Activated CD8-positive, alpha-beta T cell treated with anti-CD3 and anti-CD28 coated beads, Interleukin-2, amount 10 ng/mL, durations not matched to agents 7 days and 5 days (primary cell): ENCODE measurements at places on chromosomes 3 and 15.

- no peaks in the 10 kb centered on the region for H3K36me3 ChIP-seq
- H3K4me3 ChIP-seq: no peak overlapping the region
- no peak for DNase-seq
- no peak overlapping the region for H3K27ac ChIP-seq
- no peaks in the 10 kb centered on the region for H3K4me1 ChIP-seq
- peaks cover 4% of the 10 kb centered on the region for H3K27me3 ChIP-seq
Observed at GRCh38 chr15:38010395-38010794, 76.0 kb downstream of the TMCO5A start.

DNA sequence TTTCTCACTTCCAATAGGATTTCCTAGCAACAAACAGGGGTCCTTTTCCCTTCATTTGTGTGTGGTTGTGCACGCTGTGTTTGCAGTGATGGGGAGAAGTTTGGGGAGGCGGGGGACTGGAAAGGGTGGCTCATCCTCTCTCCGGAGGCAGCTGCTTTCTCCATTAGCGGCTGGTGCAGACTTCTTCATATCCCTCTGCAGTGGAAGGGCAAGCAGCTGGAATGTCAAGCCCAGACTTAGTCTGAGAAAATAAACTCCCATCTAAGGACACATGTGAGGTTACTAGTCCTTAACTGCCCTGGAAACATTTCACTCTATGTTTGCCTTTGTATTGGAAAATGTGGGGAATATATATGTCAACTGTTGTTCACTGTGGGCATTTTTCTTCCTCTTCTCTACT, 467.0 kb upstream of the RASGRP1 start:
- H3K4me3 ChIP-seq: no peak overlapping the region
- H3K36me3 ChIP-seq: no peaks in the 10 kb centered on the region
- peaks cover 7% of the 10 kb centered on the region for H3K27me3 ChIP-seq

- no peak overlapping the region for H3K27ac ChIP-seq
- H3K4me3 ChIP-seq: no peak overlapping the region
- no peak for DNase-seq
- H3K27me3 ChIP-seq: peaks cover 6% of the 10 kb centered on the region
Observed at GRCh38 chr3:98894791-98895576, 6.5 kb downstream of the DCBLD2 start.

DNA sequence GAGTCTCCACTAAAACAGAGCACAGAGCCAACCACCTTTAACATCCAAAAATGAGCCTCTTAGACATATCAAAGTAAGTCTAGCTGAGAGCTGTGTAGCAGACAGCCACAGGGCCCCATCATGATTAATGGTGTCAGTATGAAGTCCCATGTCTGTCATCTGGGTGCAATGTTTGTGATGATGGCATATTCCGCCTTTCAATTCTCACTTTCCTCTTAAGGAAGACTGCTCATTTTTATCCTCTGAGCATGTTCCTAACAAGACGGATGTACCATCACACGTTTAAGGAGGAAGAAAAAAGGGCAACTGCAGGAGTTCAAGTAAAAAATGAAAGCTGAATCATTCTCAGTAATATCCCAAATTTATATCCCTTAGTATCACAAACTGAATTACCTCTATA, 85.8 kb upstream of the KCNMB2 start:
- H3K27me3 ChIP-seq: peaks cover 4% of the 10 kb centered on the region
- no peak overlapping the region for H3K27ac ChIP-seq
- no peak overlapping the region for H3K4me3 ChIP-seq
- no peaks in the 10 kb centered on the region for H3K4me1 ChIP-seq
- DNase-seq: no peak

- no peak for DNase-seq
- H3K4me1 ChIP-seq: peaks cover 75% of the 10 kb centered on the region
- H3K4me3 ChIP-seq: peak overlapping the region; percentile 63
- H3K27me3 ChIP-seq: no peaks in the 10 kb centered on the region
- H3K27ac ChIP-seq: peak overlapping the region; percentile 84
- peaks cover 44% of the 10 kb centered on the region for H3K36me3 ChIP-seq
Observed at GRCh38 chr3:63933459-63933858, 21.3 kb upstream of the SCAANT1 start.

- H3K27me3 ChIP-seq: no peaks in the 10 kb centered on the region
- peaks cover 79% of the 10 kb centered on the region for H3K36me3 ChIP-seq
- peak overlapping the region; percentile 99 for H3K27ac ChIP-seq
- H3K4me1 ChIP-seq: peaks cover 97% of the 10 kb centered on the region
- peak; percentile 49 for DNase-seq
Observed at GRCh38 chr15:77019521-77020331, 24.8 kb downstream of the PSTPIP1 start.

GRCh38 chr15:85329561-85330422, 50.6 kb upstream of the AKAP13 start:
- H3K4me3 ChIP-seq: peak overlapping the region; percentile 81
- no peaks in the 10 kb centered on the region for H3K36me3 ChIP-seq
- no peaks in the 10 kb centered on the region for H3K27me3 ChIP-seq

GRCh38 chr3:18061737-18062656, 319.6 kb upstream of the TBC1D5 start:
- no peak for DNase-seq
- H3K4me1 ChIP-seq: no peaks in the 10 kb centered on the region
- no peak overlapping the region for H3K4me3 ChIP-seq
- H3K27me3 ChIP-seq: no peaks in the 10 kb centered on the region
- H3K36me3 ChIP-seq: no peaks in the 10 kb centered on the region

- H3K27me3 ChIP-seq: peaks cover 8% of the 10 kb centered on the region
- H3K36me3 ChIP-seq: no peaks in the 10 kb centered on the region
- H3K4me3 ChIP-seq: no peak overlapping the region
- no peak for DNase-seq
Observed at GRCh38 chr15:74258456-74259291, 22.5 kb downstream of the CCDC33 start.

GRCh38 chr3:85781806-85782205, 823.0 kb downstream of the CADM2 start:
- no peak overlapping the region for H3K4me3 ChIP-seq
- no peaks in the 10 kb centered on the region for H3K27me3 ChIP-seq
- H3K36me3 ChIP-seq: no peaks in the 10 kb centered on the region
- no peak overlapping the region for H3K27ac ChIP-seq
- no peak for DNase-seq
- no peaks in the 10 kb centered on the region for H3K4me1 ChIP-seq
